ENCODE measurements at places on chromosomes 2 and 18.

GRCh38 chr18:12239431-12239830 is 14.7 kb upstream of the CIDEA start:
- peak; percentile 32 for DNase-seq

GRCh38 chr2:197312186-197312585 is 1.6 kb upstream of the ANKRD44 start:
- no peak for DNase-seq

- DNase-seq: peak; percentile 81
Measured at GRCh38 chr2:145597809-145598208, 1077.9 kb upstream of the ZEB2 start.

DNA sequence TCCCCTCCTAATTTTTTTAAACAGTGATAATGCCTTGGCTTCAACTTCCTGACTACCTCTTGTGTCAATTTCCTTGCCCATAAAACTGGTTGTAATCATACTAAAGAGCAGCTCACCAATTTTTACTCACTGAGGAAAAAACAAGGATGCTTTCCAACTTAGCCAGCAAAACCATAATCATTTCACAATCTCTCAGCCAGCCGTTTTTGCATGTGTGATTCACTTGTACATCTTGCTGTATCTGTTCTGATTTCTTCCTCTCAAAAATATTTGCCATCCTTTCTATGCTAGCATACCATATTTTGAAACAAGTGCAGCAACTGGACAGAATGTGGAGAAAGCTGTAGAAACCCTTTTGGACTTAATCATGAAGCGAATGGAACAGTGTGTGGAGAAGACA is 60.7 kb downstream of the RAB27B start:
- peak; percentile 71 for DNase-seq

- no peak for DNase-seq
Measured at GRCh38 chr18:6868033-6868432, 138.5 kb downstream of the ARHGAP28 start.

- DNase-seq: no peak
Measured at GRCh38 chr2:130985206-130985780, 108.0 kb downstream of the FAM168B start.

GRCh38 chr2:12116228-12116750 is 369.9 kb downstream of the LPIN1 start:
- no peak for DNase-seq

DNA sequence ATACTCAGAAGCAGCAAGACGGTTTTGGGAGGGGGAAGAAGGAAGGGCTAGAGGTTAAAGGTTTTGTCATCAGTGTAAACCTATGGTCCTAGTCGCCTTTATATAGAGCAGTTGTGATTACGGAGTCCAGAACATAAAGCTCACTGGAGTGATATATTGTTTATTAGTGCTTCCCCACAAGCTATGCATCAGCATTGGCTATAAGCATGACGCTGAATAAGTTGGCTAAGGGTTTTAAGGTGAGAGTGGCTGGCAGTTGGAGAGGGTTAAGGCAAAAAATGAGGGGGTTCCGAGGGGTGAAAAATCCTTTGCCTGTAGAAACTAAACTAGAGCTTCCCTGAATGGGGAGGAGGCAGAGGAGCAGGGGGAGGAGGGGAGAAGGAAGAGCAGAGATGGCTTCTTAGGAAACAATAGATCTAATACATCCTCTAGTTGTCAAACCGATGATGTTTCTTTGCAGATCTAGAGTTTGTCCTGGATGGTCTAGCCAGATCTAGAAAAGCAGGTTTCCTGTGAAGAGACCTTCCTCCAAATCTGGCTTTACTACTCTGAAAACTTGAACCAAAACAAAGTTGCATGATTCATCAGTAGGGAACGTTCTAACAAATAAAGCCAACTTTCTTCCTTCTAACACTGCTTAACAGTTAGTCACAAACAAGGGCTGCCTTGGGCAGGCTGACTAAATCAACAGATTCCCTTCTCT is 2.5 kb downstream of the KLF7 start:
- peak; percentile 92 for DNase-seq

- DNase-seq: peak; percentile 80
Measured at GRCh38 chr2:36290306-36290856, 65.2 kb upstream of the CRIM1 start.

DNA sequence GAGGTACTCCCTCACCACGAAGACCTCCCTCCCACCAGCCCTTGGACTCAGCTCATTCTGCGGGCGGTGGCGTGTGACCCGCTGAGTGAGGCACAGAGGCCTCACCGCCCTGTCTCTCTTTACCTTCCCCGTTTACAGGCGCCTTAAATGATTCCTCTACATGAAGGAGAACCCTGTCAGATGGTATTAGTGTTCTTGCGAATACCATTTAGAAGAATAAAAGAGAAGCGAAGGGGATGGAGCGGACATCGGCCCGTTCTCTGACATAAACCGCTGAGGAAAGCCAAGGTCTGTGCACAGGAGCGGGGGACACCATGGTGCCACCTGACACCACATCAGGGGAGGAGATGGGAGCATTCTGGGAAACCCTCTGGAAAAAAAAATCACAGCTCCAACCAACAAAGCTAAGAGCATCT is 179.8 kb downstream of the HDAC4 start:
- no peak for DNase-seq

- DNase-seq: peak; percentile 86
Measured at GRCh38 chr2:241148891-241149674, at the start of gene PASK. Gene PASK, minus strand, starts transcription at chr2:241149472. Its CDS starts 6,440 bp downstream, at chr2:241143032.

DNA sequence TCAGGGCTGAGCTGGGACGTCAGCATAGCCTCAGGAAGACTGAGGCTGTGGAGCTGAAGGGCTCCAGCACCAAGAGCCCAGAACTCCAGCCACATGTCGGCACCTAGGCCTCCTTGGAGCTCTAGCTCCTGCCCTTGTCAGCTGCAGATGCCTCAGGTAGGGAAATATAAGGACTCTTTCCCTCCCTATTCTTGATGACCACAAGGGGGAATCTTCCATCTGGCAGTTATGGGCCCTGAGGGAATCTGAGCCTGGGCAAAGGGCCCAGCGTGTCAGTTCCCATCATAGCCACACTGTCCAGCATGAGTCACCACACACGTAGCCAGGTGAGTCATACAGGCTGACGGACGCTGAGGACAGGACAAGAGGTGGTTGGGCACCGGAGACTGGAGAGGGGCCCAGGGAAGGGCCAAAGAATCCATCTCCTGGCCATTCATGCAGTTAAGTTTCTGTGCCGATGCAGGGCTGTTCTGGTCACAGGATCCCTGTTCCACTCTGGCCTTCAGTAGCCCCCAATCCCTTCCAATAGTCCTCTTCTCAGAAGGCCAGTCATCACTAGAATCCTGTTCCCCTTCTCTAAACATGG is 1.8 kb downstream of the MPV17 start:
- peak; percentile 98 for DNase-seq

DNA sequence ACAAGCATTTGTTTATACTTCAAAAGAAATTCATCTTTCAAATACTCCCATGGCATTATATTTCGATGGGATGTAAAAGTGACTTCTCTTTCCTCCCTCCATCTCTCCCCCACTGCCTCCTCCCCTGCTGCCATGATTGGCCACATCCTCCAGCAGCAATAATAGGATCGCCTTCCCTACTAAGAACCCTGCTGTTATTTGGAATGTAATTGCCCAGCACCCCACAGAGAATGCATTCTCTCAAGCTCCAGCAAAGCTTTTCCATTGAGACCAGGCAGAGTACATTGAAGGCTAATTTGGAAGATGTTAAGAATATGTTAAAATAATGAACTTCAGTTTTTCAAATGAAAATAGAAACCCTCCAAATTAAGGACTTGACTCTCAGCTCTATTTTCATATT is 375.4 kb upstream of the ACVR2A start:
- no peak for DNase-seq

- DNase-seq: peak; percentile 17
Measured at GRCh38 chr2:170747921-170748320, 22.3 kb upstream of the ERICH2 start.

DNA sequence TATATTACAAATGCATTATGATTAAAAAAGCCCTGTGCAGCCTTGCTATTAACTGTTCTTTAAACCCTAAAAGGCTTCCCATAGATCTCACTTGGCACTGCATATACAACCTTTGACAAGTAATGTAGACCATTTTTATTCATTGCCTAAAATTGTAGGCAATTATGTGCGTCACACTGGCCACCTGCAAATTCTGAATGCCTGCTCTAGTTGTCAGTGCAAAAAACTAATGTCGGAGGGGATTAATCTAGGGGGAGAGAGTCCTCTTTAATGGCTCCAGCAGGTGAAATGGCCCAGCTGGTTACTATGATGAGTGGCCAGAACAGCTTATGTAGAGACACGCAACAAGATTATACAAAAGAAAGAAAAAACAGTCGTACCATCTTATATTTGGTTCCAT is 123.2 kb downstream of the OLA1 start:
- DNase-seq: no peak

DNA sequence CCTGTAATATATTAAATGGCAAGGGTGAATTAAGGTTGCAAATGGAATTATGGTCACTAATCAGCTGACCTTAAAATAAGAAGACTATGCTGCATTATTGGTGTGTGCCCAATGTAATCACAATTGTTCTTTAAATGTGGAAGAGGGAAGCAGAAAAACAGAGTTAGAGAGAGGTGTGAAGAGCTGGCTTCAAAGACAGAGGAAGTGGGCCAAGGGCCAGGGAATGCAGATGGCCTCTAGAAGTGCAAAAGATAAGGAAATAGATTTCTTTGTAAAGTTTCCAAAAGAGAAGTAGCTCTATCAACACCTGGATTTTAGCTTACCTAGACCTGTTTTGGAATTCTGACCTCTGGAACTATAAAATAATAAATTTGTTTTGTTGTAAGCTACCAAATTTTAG is 276.0 kb downstream of the LRRTM1 start:
- DNase-seq: no peak

GRCh38 chr2:53949457-53949856 is 21.3 kb downstream of the PSME4 start:
- no peak for DNase-seq

GRCh38 chr2:234204480-234204879 is 154.0 kb downstream of the SPP2 start:
- DNase-seq: no peak

- peak; percentile 36 for DNase-seq
Measured at GRCh38 chr2:200225951-200226350, 80.5 kb upstream of the SPATS2L start.

DNA sequence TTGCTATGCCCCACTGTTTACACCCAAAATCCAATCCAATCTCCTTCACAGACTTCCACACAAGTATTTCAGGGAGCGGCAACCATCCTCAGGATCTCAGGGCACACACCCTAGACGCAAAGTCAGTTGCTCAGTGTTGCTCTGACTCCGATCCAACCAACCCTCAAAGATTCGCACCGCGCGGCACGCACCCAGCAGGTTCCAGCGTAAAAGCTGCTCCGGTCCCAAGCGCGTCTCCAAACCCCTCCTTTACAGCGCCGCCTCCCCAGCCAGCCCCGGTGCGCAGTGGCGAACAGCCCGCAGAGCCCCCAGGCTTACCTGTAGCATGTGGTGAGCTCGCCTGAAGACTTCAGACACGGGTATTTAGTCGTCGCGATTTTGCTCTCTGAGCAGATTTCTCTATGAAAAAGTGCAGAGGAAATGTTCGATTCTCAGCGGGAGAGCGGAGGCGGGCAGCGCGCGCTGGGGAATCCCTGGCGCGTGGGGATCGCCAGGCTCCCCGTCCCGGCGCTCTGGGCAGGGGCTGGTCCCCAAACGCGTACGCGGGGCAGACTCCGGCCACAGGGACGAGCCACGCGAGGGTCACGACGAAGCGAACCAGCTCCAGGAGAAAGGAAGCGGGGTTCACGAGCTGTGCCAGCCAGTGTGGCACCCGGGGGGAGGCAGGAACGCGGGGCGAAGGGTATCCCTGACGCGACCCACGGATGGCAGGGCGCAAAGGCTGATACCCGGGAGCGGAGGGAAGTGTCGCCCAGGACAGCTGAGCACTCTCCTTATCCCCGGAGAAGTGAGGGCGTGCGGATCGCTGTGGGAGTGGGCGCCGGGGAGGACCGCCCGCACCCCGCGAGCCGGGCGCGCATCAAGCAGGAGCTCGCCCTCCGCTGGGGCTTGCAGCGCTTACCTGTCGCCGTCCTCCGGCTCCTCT is 650 bp downstream of the CCBE1 start:
- DNase-seq: peak; percentile 50

Measured in AG10803 (cell line).